ENCODE measurements at places on chromosomes 2 and 18.

- no peak for DNase-seq
These were observed 1.6 kb downstream of the CD8A start for GRCh38 chr2:86788881-86789686.

DNA sequence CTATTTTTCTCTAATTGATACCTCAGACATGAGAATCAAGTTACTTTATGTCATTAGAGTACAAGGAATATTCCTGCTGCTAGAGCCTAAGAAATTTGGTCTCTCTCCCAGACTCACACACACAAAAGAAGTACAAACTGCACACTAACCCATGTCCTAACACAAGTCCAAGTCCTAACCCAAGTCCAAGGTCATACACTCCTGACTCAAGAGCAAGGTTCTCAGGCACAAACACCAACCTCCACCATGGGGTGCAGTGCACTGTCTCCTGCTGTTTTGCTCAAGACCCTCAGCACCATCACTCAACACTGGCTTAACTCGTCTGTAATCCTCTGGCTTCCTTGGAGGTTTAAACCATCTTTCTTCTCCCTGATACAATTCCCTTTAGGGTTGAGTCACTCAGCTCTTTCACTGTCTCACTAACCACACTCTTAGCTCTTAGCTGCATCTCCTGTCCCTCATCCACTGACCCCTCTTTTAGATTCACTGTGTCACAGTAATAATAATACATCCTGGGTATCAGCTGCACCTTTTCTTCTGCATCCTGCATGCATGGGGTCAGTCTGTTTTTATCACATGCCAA, 129.8 kb downstream of the BCL2L11 start:
- no peak for DNase-seq

DNA sequence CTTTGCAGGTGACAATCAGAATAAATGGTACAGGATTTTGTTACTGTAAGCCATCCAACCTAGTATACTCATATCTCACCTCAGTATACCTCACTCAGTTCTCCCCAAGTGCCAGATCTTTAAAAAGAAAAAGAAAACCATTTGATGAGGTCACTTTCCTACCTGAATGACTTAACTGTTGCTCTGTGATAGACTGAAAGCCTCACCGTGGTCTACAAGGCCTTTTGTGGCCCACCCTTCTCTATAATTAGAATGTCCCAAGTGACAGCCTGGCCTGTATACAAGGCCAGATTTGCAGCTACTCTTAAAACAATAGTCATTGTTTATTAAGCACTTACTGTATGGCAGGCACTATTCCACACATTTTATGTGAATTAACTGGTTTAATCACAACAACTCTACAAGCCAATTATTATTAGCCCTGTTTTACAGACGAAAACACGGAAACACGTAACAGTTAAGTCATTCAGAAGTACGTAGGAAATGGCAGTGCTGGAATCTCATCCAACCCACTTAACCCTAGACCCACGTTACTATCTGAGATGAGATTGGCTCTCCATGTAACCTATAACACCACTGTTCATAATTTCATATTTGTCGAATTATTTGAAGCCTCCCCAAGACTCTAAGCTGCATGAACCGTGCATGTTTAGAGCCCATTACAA, 28.3 kb downstream of the PKP4 start:
- DNase-seq: no peak

DNA sequence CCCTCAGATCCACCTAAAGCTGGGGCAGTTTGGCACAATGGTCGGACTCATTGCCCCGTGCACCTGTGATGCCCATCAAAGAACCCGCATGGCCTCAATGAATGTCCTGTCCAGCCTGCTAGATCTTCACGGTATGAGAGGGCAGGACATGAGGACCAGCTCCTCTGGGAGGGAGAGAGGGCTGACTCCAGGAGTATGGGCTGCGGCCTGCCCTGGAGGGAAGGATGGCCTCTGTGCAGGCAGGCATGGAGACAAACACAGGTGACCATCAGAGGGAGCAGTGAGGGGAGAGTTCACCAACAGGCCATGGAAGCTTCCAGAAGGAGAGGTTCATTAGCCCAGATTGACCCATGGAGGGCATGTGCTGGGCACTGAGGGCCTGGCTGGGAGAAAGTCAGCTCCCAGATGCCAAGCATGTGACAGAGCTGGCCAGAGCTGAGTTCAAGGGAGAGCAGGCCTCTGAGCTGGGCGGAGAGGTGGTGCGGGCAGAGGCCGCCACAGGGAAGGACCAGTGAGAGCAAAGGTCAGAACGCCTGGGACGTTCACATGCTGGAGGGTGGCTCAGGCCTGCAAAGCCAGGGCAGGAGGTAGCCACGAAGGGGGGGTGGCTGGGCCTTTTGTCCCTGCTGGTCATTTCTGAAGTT, 36.2 kb downstream of the HJURP start:
- no peak for DNase-seq

- DNase-seq: no peak
These were observed 134.1 kb upstream of the EPAS1 start for GRCh38 chr2:46163098-46163430.

GRCh38 chr2:101040072-101040471, 38.0 kb downstream of the RPL31 start:
- no peak for DNase-seq

- DNase-seq: no peak
These were observed 34.8 kb upstream of the IL1R1 start for GRCh38 chr2:102107741-102108070.

GRCh38 chr2:62505109-62505749, 766 bp downstream of the TMEM17 start:
- DNase-seq: no peak

GRCh38 chr2:149258531-149258930, 71.9 kb upstream of the LYPD6 start:
- DNase-seq: no peak

GRCh38 chr2:26330114-26330549, 15.8 kb upstream of the SELENOI start:
- peak; percentile 75 for DNase-seq

DNA sequence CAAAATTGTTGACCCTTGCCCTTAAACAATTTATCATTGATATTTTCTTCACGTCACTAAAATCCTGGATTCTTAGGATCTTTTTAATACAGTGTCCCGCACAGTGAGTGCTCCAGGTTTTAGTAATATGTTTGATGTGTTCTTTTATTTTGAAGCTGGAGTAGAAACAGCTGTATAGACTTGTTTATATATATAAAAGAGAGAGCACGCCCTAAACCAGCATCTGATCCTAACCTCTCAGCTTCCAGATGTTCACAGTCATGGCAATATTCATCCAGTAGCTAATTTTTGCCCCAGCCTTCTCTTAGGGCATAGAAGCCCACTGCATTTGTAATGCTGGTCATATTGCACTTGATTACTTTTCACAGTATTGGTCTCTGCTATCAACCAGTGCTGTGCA, 170.0 kb upstream of the EPAS1 start:
- no peak for DNase-seq

- no peak for DNase-seq
These were observed 48.8 kb upstream of the ZDBF2 start for GRCh38 chr2:206225435-206226232.

DNA sequence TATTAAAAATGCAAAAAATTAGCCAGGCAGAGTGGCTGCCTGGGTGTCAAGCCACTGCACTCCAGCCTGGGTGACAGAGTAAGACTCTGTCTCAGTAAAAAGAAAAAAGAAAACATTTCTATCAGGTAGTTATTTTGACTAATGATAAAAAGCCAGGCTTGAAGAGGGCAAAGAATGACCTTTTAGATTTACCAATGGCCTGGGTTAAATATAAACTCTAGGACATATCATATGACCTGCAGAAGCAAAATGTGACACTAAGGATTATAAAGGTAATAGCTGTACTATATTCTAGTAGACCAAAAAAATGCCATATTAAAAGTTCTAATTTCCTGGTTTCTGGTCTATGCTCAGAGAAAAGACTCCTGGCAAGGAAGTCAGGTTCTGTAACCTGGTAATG, 16.1 kb upstream of the STAMBP start:
- no peak for DNase-seq

DNA sequence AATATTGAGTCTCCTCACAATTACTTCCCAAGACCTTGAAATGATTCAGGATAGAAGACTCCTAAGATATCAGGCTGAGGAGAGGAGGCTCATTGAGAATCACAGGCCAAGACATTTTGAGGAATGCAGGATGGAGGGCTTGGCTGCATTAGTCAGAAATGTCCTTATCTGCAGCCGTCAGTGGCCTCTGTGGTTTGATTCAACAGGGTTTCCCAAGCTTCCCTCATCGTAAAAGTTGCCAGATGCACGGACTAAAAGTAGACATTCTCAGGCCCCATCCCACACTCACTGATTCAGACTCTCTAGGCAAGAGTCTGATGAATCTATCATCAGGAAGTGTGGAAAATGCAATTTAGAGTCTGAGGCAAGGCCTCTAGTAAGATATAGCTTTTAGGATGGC, 34.0 kb upstream of the TMEM178A start:
- no peak for DNase-seq

GRCh38 chr2:208083807-208084206, 40.5 kb downstream of the CRYGD start:
- no peak for DNase-seq

- peak; percentile 62 for DNase-seq
These were observed 170.1 kb downstream of the FHOD3 start for GRCh38 chr18:36467614-36468013.

GRCh38 chr2:46767706-46768105, 147.9 kb downstream of the MCFD2 start:
- DNase-seq: no peak

DNA sequence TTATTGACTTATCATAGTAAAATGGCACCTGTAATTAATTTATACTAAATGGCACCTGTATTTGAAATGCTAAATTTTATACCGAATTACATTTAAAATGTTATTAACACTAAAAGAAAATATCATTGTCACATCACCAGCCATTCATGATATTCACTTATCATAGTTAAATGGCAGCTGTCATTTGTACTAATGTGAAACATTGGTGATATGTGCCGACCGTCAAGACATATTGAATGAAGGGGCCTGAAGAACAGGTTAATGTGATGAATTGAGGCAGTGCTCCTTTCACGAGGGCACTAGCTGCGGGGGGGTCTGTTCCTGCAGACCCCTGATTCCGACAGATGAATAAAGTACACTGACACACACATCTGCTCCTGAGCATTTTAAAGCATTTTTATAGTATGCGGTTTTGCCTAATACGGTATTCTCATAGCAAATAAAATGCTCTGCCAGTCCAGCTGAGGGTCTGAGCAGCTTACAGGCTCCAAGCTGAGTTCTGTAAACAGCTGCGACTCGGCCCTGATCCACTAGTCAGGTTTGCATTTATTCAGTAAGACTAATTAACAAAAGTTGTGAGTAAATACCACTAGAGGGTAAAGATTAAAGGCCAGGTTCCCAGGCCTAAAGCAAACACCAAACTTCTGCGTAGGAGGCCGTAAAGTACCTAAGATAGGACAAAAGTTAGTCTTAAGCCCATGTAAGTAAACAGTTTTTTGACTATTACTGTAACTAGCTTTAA, 593.4 kb upstream of the NETO1 start:
- no peak for DNase-seq

DNA sequence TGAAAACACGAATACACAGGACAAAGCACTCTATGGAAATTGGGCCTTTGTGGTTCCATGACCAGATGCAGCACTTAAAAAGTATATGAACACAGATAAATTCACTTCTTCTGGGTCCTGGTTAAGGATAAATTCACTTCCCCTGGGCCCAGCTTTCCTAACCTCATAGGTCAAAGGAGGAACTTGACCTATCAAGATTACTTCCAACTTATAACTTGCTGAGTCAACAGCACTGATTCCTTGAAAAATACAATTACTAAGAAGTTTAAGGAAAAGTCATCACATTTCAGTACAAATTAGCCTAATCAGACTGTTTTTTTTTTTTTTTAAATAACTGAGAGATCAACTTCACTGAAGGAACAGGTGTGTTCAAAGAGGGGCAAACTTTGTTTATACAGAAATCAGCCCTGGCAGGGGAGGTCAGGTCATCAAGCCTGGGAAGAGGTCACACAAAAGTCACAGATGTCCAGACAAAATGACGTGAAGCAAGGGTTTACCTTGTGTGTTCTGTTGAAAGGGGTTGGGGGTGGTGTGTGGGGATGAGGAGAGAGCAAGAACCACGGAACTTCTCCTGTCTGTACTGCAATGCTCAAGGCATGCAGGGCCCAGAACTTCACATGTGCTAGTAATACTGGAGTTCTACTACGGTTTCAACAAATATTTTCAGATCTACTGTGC, 55.8 kb downstream of the PPP4R1 start:
- no peak for DNase-seq

DNA sequence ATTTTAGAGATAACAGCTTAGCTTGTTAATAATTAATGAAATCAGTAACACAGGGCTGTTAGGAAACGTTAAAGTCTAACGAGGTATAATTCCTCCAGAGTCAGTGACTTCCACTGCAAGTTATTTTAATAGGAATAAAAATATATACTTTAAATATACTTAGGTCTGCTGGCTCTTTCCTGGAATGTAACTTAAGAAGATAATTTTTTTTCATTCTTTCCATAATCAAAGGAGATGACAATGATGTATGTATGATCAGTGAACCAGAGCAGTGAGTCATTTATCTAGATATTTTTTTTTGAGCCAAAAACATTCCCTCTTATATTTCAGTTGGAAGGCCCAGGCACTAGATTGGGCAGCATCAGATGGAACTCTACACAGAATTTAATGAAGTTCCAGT, 104.2 kb upstream of the LYPD1 start:
- DNase-seq: no peak

DNA sequence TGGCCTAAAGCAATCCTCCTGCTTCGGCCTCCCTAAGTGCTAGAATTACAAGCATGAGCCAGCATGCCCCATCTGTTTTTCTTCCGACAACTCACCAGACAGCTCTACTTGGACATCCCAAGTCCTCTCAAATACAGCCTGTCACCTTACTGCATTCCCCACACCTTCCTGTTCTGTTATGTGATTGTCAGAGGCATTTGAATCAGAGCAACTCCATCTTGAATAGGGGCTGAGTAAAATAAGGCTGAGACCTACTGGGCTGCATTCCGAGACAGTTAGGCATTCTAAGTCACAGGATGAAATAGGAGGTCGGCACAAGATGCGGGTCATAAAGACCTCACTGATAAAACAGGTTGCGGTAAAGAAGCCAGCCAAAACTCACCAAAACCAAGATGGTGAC, 17.3 kb downstream of the ACVR1 start:
- no peak for DNase-seq

DNA sequence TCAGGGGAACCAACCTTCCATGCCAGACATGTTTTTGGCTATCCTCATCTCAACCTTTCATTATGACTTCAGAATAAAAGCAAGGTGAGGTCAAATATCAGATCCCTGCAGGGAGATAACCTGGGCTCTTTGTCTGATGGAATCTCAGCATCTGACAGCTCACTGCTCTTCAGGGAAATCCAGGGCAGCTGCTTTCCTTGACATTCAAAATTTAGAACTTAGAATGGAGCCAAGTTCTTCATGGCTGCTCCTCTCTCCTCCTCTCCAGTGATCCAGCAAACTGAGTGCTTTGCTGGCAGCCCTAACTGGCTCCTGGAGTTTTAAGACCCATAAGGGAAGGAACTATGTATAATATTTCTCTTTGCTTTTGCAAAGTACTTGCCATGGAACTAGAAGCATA, 716.3 kb downstream of the TSN start:
- DNase-seq: no peak

GRCh38 chr18:9809697-9810096, 76.1 kb upstream of the TXNDC2 start:
- DNase-seq: no peak

Measured in NCI-H510A treated with DMSO at 0.1 percent for 48 hours (cell line).